ENCODE measurements at places on chromosomes 2 and 18.

- DNase-seq: no peak
These were observed 2.9 kb upstream of the TLX2 start for GRCh38 chr2:74511104-74511989.

DNA sequence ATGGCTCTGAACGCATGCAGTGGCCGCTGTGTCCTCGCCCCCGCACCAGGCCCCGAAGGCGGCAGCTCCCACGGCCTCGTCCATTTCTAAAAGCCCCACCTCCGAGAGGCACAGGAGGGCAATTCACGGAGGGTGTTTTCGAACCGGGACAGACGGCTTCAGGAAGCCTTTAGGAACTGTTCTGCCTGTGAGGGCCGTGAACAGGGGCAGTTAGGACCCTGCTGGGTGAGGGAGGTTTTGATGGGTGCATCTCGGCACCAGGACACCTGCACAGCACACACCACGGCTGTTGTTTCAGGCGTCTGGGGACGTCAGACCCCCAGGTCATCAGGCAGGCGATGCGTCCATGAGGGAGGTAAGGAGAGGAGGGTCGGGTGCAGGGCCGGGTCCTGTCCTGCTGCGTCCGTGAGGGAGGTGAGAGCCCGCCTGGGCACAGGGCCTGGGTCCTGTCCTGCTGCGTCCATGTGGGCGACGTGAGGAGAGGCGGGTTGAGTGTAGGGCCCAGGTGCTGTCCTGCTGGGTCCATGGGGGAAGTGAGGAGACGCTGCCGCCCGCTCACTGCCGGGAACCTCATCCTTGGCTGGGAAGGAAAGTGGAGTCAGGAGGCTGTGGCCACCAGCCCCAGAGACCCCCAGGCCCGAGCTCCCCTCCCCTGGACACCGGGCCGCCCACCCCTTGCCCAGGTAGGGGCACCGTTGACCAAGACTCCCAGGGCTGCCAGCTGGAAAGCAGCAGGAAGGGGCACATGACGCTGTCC is 25.5 kb upstream of the KCNG2 start:
- no peak for DNase-seq

DNA sequence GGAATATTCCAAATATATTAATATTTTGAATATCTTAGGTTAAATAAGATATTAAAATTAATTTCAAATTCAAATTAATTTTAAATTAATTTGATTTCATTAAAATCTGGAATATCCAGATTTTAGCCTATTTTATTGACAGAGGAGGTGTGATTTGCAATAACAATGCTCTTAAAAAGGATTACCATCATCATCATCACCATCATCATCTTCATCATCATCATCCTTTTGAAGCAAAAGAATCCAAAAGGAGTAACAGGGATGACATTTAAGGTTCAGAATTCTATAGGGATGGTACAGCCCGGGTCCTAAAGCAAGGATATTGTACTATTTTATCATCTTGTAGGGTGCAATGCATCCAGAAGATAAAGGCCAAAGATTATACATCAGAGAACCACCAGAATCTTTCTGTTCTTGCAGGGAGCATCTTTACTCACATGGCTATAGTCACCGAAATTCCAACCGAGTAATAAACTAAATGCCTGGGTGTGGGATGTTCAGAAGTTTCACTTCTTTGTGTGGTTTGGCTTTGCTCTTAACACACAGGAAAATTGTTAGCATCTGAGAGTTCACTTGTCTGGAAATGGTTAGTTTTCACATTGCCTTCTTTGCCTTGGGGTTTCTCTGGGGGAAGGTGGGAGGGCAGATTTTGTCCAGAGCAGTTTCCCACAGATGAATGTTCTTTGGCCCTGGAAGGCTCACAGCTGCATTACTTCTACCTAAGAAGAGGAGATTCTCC is 99.1 kb upstream of the ITGA6 start:
- DNase-seq: no peak

GRCh38 chr2:238879043-238879442 is 31.2 kb downstream of the TWIST2 start:
- no peak for DNase-seq

- no peak for DNase-seq
These were observed 226.6 kb upstream of the ST6GAL2 start for GRCh38 chr2:107112561-107112960.

GRCh38 chr2:45895241-45895861 is 243.9 kb downstream of the PRKCE start:
- no peak for DNase-seq

DNA sequence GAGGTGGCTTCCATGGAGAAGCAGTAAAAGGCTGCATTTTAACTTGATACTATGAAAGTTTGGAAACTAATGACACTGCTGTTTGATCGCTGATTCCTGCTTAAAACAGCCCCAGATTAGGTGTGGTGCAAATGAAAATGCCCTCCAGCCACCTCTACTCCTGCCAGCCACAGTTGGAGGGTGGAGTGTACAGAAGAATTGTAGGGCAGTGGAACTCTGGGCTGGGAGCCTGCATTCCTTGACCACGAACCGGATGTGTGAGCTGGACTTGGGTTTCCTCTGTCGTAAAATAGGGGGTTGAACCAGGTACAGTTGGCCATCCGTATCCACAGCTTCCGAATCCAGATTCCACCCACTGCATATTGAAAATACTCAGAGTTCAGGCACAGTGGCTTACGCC is 84.6 kb upstream of the RFX8 start:
- DNase-seq: no peak

- DNase-seq: no peak
These were observed 74.0 kb upstream of the LHCGR start for GRCh38 chr2:48829569-48829968.

GRCh38 chr18:60506682-60507081 is 134.1 kb upstream of the MC4R start:
- no peak for DNase-seq

DNA sequence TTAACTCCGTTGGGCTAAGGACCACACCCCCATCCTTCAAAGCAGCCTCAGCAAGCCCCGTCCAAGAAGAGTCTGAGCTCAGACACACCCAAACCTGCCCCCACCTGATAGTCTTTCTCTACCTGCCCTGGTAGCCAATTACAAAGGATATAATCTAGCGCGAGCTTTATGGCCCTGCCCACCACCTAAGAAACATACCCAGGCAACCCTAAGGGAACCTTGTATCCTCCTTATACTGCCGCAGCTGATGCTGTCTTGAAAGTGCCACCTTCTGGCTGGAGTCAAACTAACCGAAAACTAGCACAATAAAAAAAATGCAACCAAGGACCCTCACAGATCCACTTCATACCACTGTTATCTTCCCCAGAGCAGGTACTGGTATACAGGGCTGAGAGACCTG is 628.3 kb upstream of the REG3G start:
- no peak for DNase-seq

DNA sequence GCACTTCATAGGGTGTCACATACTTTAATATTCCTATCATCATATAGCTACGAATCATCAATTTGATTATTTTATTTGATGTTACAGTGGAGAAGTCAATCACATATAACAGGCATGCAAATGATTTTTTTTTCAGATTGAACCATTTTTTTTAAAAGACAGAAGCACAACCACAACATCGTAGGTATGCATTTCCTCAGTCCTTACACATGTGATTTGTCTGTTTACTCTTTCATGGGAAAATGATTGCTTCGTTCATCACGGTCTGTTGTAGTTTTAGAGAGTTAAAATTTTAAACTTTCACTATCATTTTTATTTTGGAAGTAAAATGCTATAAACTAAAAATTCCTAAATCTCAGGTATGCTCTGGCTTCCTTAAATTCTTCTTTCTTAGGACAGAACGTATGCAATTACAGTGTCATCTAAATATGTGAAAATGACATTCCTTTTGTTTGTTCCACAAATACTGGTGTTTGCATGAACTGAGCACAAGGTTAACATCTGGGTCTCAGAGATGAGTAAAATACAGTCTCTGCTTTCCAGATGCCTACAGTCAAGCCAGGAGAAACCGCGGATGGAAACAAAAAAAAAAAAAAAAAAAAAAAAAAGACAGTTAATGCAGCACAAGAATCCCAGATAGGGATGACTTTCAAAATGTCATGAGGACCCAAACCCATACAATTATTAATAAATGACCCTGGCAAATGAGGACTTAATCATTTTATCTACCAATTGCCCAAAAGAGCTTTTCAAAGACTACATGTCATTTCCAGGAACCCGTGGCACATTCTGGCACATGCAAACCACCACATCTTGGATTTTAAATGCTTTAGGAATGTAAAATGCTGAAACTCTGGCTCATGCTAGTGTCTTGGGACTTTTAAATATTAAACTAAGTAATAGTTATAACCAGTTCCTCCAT is 201.2 kb downstream of the LRP1B start:
- no peak for DNase-seq

DNA sequence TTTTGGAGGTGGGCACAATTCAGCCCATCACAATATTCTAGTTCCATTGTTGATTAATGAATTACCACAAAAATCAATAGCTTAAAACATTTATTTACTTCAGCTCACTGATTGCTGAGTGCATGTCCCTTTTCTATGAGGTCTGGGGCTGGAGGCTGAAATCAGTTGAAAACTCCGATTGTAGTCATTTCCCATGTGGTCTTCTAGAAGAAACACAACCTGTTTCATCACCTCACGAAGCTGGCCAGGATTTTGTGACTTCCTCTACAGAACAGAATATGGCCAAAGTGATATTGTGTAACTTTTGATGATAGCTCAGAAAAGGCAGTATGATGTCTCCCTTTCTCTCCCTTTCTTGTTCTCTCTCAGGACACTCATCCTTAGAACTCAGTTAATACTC is 44.1 kb upstream of the CYRIA start:
- no peak for DNase-seq

GRCh38 chr2:120894966-120895365 is 159.3 kb downstream of the GLI2 start:
- DNase-seq: no peak

- DNase-seq: no peak
These were observed 84.4 kb upstream of the LYPD1 start for GRCh38 chr2:132754392-132754791.

- DNase-seq: no peak
These were observed 231.9 kb upstream of the FN1 start for GRCh38 chr2:215667585-215668377.

- DNase-seq: no peak
These were observed 17.9 kb upstream of the CAVIN2 start for GRCh38 chr2:191864628-191865374.

- no peak for DNase-seq
These were observed 22.6 kb downstream of the THSD7B start for GRCh38 chr2:136787970-136788369.

GRCh38 chr2:40283111-40283909 is 168.6 kb downstream of the SLC8A1 start:
- DNase-seq: no peak

DNA sequence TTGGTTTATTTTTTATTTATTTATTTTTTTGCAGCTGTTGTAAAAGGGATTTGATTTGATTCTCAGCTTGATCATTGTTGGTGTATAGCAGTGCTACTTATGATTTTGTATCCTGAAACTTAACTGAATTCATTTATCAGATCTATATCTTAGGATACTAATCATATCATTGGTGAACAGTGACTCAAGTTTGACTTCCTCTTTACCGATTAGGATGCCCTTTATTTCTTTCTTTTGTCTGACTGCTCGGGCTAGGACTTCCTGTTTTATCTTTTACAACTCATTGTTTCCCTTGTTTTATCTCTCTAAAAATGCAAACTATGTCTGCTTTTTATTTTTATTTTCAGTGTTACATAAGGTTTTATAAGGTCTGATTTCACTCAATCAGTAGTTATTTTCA is 23.6 kb downstream of the SP100 start:
- DNase-seq: no peak

- no peak for DNase-seq
These were observed 17.6 kb downstream of the HDAC4 start for GRCh38 chr2:239383036-239383758.

- DNase-seq: no peak
These were observed 37.4 kb downstream of the RNF144A start for GRCh38 chr2:6954586-6954985.

GRCh38 chr2:201344663-201345366 is 12.3 kb downstream of the FLACC1 start:
- no peak for DNase-seq

DNA sequence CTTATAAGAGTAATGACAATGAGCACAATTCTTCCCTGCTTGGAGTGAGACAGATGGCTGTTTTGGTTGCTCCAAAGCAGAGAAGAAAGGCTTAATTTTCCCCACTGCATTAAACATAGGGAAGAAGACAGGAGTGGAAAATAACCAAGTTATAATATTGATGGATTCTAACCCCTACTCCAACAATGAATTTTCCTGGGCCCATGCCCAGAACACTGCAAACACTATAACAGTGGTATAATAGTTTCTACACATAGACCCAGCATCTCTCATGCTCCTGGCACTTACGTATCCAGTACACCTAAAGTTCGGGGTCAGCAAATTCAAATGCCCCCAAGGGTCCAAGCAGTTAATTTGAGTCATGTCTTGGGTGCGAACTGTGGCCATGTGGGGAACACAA is 613.4 kb downstream of the PLCL1 start:
- DNase-seq: no peak

GRCh38 chr18:37435150-37435867 is 130.3 kb downstream of the CELF4 start:
- DNase-seq: no peak

DNA sequence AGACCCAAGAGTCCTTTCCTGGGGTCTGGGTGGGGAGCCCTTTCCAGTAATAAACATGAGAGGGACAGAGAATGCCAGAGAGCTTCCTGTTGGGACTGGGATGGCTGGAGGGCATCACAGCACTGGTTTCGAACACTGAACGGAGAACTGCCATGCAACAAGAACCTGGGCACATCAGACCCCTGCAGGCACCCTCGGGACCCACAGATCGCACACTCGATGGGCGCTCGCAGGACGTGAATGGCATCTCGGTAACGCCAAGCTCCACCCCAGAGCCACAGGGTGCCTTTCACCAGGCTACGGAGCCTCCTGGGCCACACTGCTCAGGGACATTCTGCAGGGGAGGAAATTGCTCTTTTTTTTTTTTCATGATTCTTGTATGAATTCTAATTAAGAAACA is 25.1 kb downstream of the SLC66A2 start:
- no peak for DNase-seq

DNA sequence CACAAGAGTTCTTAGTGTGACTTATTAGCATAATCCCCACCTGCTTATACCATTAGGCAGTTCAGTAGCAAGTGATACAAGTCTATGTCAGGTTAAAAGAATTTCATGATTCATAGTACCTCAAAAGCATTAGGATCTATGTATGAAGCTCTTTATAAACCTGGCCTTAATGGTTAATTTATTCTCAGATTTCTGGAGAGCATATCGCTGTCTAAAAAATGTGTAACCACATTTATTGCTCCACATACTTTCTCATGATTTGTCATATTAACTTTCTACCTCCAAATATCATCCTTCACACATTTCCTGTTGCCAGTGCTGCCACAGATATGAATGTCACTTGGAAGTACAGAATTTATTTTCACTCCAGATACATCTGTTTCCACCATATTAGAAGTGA is 332.8 kb upstream of the MAP2 start:
- no peak for DNase-seq

GRCh38 chr2:179429597-179429996 is 165.0 kb upstream of the SESTD1 start:
- DNase-seq: no peak

- no peak for DNase-seq
These were observed 40.9 kb downstream of the GYPC start for GRCh38 chr2:126696644-126697520.

- DNase-seq: no peak
These were observed 306.6 kb downstream of the PTH2R start for GRCh38 chr2:208713066-208713745.

Data from stimulated activated CD4-positive, alpha-beta T cell treated with anti-CD3 and anti-CD28 coated beads, TNF-alpha, amount 100 ng/mL, for 48 hours (primary cell).